ENCODE measurements at places on chromosomes 5 and 9.

- no peak overlapping the region for H3K4me3 ChIP-seq
- H3K27me3 ChIP-seq: no peaks in the 10 kb centered on the region
- H3K27ac ChIP-seq: no peak overlapping the region
- peaks cover 5% of the 10 kb centered on the region for H3K36me3 ChIP-seq
- no peak for DNase-seq
Measured at GRCh38 chr9:86275962-86276361, 6.4 kb downstream of the ISCA1 start.

- no peaks in the 10 kb centered on the region for H3K4me1 ChIP-seq
- H3K27me3 ChIP-seq: no peaks in the 10 kb centered on the region
- DNase-seq: no peak
- H3K36me3 ChIP-seq: no peaks in the 10 kb centered on the region
Measured at GRCh38 chr5:8710426-8710930, 835.4 kb downstream of the SEMA5A start.

GRCh38 chr9:38371495-38371894, 21.0 kb upstream of the ALDH1B1 start:
- H3K27ac ChIP-seq: no peak overlapping the region
- peaks cover 11% of the 10 kb centered on the region for H3K27me3 ChIP-seq
- DNase-seq: peak; percentile 14
- no peaks in the 10 kb centered on the region for H3K4me1 ChIP-seq
- no peaks in the 10 kb centered on the region for H3K36me3 ChIP-seq
- H3K4me3 ChIP-seq: no peak overlapping the region

GRCh38 chr5:159912033-159912800, 4.1 kb upstream of the ADRA1B start:
- peak overlapping the region; percentile 91 for H3K27ac ChIP-seq
- DNase-seq: peak; percentile 49
- H3K4me3 ChIP-seq: peak overlapping the region; percentile 21
- H3K4me1 ChIP-seq: peaks cover 89% of the 10 kb centered on the region
- no peaks in the 10 kb centered on the region for H3K27me3 ChIP-seq

Measured in Calu3 (cell line).